ENCODE measurements at places on chromosomes 2 and 18. TPM values are rescaled to one million over a fixed set of nuclear protein-coding genes. Genes with fewer than 3 reads are reported as not detected.

GRCh38 chr2:61645911-61646310 lies 107.8 kb upstream of the XPO1 start:
- DNase-seq = no peak
- no peaks in the 10 kb centered on the region for H3K27me3 ChIP-seq
- no peak overlapping the region for H3K27ac ChIP-seq
- H3K4me1 ChIP-seq = no peaks in the 10 kb centered on the region
- no peaks in the 10 kb centered on the region for H3K36me3 ChIP-seq

The SDC1 gene
- 19.4 TPM for polyA plus RNA-seq

DNA sequence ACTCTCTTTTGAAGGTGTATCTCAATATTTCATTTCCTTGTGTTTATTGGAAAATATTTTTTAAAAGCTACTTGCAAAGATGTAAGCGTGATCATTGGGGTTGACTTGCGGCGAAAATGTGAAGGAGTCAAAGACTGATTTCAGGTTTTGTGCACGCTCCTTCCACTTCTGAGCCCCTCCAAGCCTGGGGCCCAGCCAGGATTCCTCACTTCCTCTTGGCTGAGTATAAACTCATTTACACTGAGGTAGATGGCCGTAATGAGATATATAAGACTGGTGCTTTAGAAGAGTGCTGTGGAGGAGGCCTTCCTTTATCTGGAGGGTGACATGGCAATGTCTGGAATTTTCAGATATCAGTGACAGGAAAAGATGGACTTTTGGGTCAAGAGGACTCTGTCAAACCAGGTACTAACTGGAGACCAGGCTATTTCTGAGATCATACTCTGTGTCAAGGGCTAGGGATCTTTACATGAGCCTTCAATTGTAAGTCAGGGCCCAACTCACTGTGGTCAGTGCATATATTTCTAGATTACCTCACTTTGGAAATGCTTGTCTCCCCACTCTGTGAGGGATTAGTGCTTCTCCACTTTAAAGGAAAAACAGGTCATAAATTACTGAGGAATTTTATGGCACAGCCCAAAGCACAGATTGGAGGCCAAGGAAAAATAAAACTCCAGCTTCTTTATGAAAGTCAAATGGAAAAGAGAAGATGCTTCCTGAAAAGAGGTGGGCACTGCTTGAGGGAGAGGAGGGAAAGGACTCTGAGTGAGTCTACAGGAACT lies 22.8 kb downstream of the PRKCE start:
- no peak overlapping the region for H3K27ac ChIP-seq
- H3K4me3 ChIP-seq = no peak overlapping the region
- peaks cover 21% of the 10 kb centered on the region for H3K4me1 ChIP-seq
- H3K36me3 ChIP-seq = no peaks in the 10 kb centered on the region

GRCh38 chr2:134482131-134482723 lies 228.4 kb downstream of the MGAT5 start:
- no peak for DNase-seq
- H3K4me3 ChIP-seq = no peak overlapping the region
- H3K4me1 ChIP-seq = no peaks in the 10 kb centered on the region
- no peaks in the 10 kb centered on the region for H3K27me3 ChIP-seq
- no peaks in the 10 kb centered on the region for H3K36me3 ChIP-seq

DNA sequence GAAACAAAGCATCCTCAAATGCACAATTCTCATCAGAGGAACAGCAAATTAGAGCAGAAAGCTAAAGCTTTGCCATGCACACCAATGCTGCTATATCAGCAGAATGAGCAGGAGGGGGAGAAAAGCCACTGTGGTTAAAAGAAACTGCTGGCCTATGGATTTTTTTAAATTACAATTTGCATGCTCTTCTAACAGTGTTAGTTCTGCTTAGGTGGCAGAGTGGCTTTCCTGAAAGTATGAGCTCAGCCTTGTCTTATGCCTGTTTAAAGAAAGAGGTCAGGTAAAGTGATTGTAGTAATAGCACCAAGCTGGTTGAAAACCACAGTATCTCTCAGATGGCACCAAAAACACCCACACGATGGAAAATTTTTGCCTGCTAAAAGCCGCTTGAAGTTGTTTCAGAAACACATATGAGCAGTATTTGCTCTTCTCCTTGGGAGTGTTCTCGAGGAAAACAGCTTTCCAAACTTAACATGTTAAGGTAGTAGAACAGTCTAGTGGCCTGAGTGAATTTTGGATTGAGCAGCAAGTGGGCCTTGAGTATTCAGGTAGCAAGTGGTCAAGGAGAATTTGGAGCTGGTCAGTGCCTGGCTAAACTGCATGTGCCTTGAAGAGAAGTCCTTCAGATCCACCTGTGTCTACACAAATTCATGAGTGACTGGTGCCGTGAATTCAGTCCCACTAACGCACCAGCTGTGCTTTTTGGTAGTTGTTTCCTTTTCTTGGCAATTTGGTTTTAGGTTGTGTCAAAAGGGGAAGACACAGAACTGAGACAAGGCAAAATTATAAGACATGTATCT lies 19.6 kb upstream of the NDUFV2 start:
- no peak for DNase-seq
- no peaks in the 10 kb centered on the region for H3K36me3 ChIP-seq
- no peaks in the 10 kb centered on the region for H3K27me3 ChIP-seq
- H3K4me3 ChIP-seq = no peak overlapping the region
- H3K4me1 ChIP-seq = no peaks in the 10 kb centered on the region

DNA sequence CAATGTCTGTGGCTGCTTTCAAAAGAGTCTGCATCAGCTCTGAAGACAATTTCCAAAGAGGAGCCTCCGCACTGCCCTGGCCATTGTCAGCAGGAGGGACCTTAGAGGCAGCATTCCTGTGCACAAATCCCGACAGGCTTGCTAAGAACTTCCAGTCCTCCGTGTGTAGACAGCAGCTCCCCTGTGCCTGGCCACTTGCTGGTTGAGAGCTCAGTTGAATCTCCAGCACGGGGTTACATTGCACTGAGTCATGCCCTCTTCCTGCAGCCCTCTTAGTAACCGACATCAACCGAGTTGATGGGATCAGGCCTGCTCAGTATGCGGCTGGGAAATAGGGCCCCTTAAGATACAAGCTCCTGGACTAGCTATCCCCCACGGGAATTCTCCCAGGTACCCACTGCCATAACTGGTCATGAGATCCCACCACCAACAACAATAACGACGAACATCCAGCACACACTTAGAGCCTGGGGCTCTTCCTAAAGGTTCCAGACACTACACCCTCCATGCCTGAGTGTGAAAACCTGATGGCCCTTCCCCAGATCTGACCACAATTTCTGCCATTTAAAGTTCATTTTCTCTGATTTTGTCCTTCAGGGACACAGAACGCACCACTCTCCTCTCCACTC lies 12.0 kb downstream of the ATP6V1B1 start:
- H3K27me3 ChIP-seq = no peaks in the 10 kb centered on the region
- peak; percentile 50 for DNase-seq
- H3K27ac ChIP-seq = no peak overlapping the region
- no peaks in the 10 kb centered on the region for H3K36me3 ChIP-seq
- peak overlapping the region; percentile 47 for H3K4me3 ChIP-seq
- no peaks in the 10 kb centered on the region for H3K4me1 ChIP-seq

The GDF7 gene
- under 0.01 TPM for polyA plus RNA-seq

DNA sequence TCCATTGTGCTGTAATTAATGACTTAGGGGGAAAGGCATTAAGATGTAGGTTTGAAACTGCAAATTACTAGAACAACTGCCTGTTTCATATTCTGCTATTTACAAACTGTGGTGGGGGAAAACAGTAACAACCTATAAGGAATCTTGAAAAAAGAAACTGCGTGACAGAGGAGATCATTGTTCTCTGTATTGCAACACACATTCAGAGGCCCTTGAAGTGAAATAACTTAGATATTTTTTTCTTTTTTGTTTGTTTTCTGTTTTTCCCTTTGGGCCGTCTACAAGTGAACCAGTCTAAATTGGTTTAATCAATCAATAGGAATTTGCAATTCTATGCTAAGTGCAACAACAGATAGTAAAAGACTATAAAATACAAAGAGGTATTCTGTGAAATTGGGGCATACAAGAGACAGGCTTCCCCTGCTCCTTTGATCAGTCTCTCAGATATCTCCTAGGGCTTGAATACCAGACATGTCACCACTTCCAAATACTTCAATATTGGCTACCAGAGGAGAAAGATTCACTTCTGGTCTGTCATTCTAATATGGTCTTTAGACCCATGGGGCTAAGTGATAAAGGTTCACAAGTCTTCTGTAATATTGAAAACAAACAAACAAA lies 2055.1 kb upstream of the CELF4 start:
- no peaks in the 10 kb centered on the region for H3K27me3 ChIP-seq
- no peak overlapping the region for H3K4me3 ChIP-seq
- no peak for DNase-seq
- H3K36me3 ChIP-seq = no peaks in the 10 kb centered on the region

DNA sequence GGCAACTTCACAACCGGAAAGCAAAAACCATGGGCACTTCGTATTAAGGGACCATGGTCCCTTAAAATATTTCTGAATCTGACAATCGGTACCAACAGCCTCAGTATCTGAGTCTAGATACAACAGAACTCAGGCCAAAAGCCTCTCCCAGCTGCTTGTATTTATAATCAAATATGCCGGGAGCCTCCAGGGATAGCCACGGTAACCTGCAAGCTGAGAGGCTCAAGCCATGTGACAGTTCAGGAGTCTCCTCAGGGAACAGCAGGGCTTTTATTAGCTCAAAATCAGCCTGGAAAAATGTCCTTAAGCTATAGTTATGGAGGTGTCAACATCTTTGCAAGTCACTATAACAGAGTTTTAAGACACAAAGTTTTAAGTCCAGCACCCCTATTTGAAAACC lies 352.8 kb upstream of the GYPC start:
- H3K4me3 ChIP-seq = no peak overlapping the region
- no peak overlapping the region for H3K27ac ChIP-seq
- no peak for DNase-seq
- no peaks in the 10 kb centered on the region for H3K27me3 ChIP-seq
- H3K36me3 ChIP-seq = no peaks in the 10 kb centered on the region

DNA sequence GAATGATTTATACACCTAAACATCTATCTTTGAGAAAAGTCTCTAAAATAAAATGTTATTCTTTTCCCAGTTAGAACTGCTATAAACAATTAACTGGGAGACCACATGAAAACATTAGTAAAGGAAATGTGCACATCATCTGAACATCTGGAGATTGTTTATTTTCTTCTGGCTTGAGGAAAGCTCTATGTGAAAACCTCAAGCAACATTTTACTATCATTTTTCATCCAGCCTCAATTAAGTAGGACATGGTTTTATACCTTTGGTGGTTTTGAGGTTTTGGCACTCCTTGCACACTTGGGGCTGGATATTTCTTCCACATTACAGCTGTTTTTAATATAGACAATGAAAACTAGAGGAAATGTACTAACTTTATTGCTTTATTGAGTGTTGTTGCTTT lies 609.5 kb upstream of the SLC8A1 start:
- no peaks in the 10 kb centered on the region for H3K4me1 ChIP-seq
- H3K27me3 ChIP-seq = no peaks in the 10 kb centered on the region
- DNase-seq = no peak
- no peaks in the 10 kb centered on the region for H3K36me3 ChIP-seq

- H3K27ac ChIP-seq = no peak overlapping the region
- no peaks in the 10 kb centered on the region for H3K36me3 ChIP-seq
- H3K27me3 ChIP-seq = no peaks in the 10 kb centered on the region
- no peaks in the 10 kb centered on the region for H3K4me1 ChIP-seq
Measured at GRCh38 chr18:45328811-45329210, 286.5 kb upstream of the SLC14A2 start.

GRCh38 chr2:1461507-1462390 lies 48.5 kb downstream of the TPO start:
- H3K36me3 ChIP-seq = no peaks in the 10 kb centered on the region
- H3K4me1 ChIP-seq = no peaks in the 10 kb centered on the region
- no peaks in the 10 kb centered on the region for H3K27me3 ChIP-seq

GRCh38 chr2:113069676-113070605 lies 2.2 kb downstream of the IL1F10 start:
- H3K27me3 ChIP-seq = no peaks in the 10 kb centered on the region
- H3K4me1 ChIP-seq = no peaks in the 10 kb centered on the region
- no peak for DNase-seq
- no peaks in the 10 kb centered on the region for H3K36me3 ChIP-seq
- no peak overlapping the region for H3K27ac ChIP-seq
- H3K4me3 ChIP-seq = no peak overlapping the region

DNA sequence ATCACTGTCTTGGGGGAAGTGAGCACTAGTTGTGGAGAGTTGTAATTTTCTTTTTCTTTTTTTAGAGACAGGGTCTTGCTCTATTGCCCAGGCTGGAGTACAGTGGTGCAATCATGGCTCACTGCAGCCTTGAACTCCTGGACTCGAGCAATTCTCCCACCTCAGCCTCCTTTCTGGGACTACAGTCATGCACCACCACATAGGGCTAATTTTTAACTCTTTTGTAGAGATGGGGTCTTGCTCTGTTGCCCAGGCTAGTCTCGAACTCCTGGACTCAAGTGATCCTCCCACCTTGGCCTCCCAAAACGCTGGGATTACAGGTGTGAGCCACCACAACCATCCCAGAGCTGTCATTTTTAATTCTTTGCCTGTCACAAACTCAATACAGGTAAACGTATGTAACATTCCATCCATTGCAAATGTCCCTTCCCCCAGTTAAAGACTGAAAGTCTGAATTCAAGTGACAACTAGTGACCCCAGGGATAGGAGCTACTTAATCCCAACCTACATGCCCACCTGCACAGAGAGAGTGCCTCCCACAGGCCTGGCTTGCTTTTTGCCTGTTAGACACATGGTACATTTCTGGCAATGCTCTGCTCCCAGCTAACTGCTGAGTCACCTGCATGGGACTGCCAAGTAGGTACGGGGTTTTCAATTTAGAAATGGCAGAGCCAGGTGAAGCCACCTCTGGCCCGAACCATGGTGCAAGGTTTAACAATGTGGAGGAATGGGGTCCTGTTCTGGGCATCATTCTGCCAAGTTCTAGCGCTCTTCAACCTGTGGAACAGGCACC lies 60.6 kb downstream of the CYB5A start:
- no peak for DNase-seq
- no peak overlapping the region for H3K27ac ChIP-seq
- peaks cover 26% of the 10 kb centered on the region for H3K4me1 ChIP-seq
- no peak overlapping the region for H3K4me3 ChIP-seq

The CDK15 gene
- polyA plus RNA-seq = 0.12 TPM
